ENCODE measurements at places on chromosomes 6 and 20. TPM values are rescaled to one million over a fixed set of nuclear protein-coding genes. Genes with fewer than 3 reads are reported as not detected.
A peak's percentile ranks its signal among the peaks of the same experiment; 100 is the strongest.

Gene CAPN11
- total RNA-seq, result not detected

Gene TAF11
- total RNA-seq, result 20.2 TPM

DNA sequence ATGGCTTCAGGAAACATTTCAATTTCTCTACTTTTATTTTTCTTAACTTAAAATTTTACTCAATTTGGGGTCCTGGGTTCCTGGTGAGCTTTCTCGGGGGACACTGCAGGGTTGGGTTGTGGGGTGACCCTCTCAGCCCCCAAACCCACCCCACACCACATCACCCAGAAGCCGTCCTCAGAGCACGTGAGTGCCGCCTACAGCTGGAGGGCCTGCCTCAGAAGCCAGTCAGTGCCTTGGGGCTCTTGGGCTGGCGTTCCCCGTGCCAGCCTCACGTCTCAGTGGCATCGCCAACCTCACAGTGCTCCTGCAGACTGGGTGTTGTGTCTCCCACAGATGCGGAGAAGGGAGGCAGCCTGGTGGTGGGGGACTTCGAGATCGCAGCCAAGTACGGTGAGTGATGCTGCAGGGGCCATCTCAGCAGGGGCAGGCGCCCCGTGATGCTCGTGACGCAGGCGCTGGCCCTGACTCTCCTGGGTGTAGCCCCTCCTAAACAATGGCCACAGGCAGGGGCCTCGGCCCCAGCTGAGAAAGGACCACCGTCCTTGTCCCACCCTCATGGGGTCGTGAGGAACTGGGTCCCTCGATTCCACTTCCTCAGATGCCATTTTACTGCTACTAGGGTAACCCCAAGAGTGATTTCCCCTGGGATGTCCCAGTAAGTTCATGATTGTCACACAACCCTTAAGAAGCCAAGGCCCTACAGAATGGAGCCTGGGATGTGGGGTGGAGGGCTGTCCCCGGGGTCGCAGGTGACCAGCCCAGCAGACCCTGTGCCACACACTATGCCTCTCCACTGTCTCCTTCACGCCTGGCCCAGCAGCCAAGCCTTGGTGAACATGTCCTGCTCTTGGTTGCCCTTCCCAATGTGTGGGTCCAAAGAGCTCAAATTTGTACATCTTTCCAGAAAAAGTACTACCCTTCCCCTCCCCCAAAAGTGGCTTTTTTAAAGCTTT is 23.8 kb upstream of the PYGB start:
- DNase-seq, result peak; percentile 48

Gene SIRPB1
- 0.35 TPM for total RNA-seq

DNA sequence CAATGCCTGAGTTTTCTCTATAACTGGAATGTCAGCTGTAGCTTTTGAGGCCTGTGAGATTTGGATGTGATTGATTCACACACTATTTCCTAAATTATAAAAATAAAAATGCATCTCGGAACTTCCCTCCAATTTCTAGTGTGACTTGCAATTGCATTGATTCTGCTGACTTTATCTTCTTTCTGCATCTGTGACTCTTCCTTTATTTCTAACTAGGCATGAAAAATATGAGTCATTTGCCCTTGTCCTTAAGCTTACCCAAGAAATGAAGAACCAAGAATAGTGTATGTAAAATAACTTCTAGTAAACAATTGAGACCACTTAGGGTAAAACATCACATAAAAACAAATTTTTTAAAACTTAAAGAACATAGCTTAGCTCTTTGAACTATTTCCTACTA is 12.9 kb downstream of the OR2J2 start:
- DNase-seq, result no peak

DNA sequence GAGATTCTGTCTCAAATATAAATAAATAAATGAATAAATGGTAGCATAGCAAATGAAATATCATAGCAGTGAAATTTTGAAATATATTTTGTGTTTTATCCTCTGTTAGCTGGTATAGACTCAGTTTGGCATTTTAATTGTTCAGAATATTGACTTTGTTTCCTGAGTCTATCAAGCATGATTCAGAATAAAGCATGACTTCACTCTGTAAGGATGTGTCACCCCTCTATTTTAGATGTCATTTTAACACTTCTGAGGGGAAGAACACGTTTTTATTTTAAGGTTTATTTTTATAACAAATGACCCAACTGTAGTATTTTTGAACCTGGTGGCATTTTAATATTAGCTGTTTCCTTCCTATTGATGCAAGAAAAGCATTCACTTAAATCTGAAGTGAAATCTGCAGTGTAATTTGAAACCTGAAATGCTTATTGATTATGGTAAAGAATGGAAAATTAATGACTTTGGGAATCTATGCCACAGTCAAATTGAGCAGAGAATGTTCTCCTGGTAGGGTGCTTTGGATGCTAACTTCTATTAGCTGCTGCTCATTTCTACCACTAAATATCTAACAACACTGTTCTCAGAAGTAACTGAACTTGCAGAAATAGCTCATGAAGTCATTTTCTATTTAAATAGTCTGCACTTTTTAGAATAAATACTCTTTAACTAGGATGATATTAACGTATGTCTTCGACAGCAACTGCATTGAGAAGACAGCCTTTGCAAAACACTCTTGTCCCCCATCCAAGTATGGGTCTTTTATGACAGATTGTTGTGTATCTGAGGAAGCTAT is 114.2 kb downstream of the SOX4 start:
- no peak for DNase-seq

Gene C20orf141
- not detected for total RNA-seq

GRCh38 chr6:16336911-16337294 is 98.5 kb downstream of the GMPR start:
- no peak for DNase-seq

Gene MYMX
- 0.71 TPM for total RNA-seq

Gene CYP24A1
- total RNA-seq, result not detected

GRCh38 chr6:123541462-123541861 is 95.3 kb downstream of the TRDN start:
- no peak for DNase-seq

Gene EZR
- total RNA-seq, result 242 TPM

- DNase-seq, result no peak
Measured at GRCh38 chr6:63517221-63517620, 55.1 kb upstream of the LOC128125822 start.

DNA sequence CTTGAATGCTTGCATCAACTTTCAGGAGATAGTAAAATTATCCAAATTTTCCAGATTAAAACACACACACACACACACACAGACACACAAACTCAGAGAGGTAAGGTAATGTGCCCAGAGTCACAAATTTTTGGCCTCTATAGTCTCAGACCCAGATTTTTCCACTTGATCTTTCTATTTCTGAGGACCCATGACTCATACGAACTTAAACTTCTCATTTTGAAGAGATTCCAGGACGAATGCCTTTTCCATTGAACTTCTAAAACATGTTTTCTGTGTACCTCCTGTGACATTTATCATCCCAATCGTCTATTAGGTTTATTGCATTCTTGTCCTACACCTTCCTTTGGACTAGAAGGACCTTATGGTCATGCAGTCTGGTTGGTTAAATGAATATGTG is 172.9 kb upstream of the COL21A1 start:
- no peak for DNase-seq

DNA sequence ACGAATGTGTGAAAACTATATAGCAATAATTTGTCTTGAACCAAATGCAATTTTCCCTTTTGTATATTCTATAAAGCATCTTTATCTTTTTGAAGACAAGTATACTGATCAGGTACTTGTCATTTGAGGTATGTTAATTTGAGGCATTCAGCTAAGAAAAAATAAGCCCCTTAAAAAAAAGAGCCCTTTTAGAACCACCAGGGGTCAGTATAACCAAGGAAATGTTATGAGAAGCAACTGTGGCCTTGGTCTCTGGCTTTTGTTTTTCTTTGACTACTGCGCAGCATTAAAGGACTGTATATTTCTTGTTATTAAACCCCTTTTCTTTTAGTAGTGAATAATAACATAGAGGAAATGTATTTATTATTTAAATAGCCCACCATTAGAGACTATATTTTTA is 43.1 kb downstream of the CD109 start:
- no peak for DNase-seq

GRCh38 chr6:130020073-130020906 is 1.9 kb downstream of the L3MBTL3 start:
- DNase-seq, result peak; percentile 74

DNA sequence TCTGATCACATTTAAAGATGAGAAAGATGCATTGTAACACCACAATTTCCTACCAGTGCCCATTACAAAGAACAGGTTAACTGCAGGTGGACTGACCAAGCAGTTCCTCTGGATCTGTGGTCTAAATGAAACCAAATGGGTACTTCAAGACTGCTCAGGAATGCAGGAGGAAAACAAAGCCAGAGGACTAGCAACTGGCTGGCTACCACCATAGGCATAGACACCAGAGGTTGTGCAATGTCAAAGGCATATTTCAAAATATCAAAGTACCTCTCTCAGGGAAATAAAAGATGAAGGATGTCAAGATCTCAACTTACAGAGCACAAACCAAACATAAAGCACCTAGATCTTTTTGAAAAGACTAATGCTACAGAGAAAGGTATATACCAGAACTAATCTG is 65.5 kb downstream of the GMDS start:
- DNase-seq, result no peak

- no peak for DNase-seq
Measured at GRCh38 chr20:59318803-59319202, 18.4 kb downstream of the EDN3 start.

DNA sequence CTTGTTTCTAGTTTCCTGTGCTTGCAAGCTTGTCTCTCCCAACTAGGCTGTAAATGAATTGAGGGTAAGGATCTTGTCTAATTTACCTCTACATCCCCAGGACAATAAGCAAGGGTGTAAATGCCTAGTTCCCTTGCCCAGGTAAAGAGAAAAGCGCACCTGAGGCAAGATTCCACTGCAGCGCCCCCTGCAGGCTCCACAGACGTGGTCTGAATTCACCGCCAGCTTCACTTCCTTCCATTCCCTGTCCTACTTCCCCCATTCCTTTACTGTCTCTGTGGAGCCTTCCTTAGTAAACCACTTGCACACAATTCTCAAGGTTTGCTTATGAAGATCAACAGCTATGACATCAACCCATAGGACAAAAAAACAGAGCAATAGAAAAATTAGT is 42.3 kb downstream of the ANKEF1 start:
- DNase-seq, result no peak

DNA sequence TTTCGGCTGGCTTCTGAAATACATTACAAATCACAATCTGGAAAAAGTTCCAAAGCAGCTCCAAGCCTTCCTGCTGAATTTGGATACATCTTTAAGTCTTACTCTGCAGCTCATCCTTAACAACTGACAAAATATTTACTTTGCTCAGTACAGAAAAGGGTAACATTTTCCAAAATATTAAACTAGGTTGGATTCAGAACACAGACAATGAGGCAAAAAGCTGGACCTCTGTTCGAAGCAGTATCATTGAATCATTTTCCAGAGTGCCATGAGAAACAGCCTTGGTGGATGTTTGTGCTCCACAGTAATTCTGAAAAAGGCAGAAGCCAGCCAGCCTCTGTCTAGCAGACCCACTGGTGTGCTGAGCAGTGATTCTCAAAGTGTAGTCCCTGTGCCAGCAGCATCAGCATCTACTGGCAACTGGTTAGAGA is 162.1 kb downstream of the AIG1 start:
- no peak for DNase-seq

GRCh38 chr6:169980826-169981450 is 229.5 kb downstream of the ERMARD start:
- DNase-seq, result no peak

GRCh38 chr6:11341867-11342266 is 109.4 kb upstream of the NEDD9 start:
- DNase-seq, result no peak

DNA sequence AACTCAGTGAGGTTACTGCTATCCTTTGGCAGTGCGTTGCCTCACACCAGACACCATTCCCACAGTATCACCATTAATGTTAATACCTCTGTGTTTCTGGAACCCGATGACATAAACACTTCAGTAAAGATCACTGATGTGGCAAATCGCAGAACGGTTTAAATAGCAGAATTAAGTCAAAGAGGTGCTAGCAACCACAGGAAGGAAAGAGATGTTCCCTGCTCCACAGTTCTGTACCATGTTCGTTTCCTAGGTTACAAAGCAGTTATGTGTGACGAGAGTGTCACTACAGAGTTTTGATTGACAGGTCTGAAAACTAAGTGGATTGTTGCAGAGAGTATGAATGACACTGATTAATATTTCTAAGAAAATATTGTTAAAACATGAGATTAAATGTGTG is 272.3 kb downstream of the KHDRBS2 start:
- DNase-seq, result no peak

DNA sequence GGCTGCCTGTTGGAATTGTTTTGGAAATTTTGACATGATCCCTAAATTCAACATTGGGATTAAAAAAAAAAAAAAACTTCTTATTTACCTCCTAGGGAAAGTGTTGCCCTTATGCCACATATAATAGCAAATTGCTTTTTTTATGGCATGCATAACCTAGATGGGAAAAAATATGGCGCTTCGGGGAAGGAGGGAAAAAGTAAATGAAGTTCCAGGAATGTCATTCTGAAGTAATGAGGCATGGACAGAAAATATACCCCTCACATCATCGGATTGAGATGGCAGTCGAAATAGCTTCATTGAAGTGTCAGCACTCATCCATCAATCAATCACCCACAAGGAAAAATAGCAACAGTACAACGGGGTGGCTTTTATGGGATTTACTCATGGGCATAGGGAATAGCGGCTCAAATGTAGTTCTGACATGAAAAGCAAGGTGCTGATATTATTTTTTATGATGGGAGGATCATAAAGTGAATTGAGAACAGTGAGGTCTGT is 104.8 kb downstream of the ZNF217 start:
- no peak for DNase-seq

- no peak for DNase-seq
Measured at GRCh38 chr20:14259689-14260088, 77.7 kb downstream of the FLRT3 start.

DNA sequence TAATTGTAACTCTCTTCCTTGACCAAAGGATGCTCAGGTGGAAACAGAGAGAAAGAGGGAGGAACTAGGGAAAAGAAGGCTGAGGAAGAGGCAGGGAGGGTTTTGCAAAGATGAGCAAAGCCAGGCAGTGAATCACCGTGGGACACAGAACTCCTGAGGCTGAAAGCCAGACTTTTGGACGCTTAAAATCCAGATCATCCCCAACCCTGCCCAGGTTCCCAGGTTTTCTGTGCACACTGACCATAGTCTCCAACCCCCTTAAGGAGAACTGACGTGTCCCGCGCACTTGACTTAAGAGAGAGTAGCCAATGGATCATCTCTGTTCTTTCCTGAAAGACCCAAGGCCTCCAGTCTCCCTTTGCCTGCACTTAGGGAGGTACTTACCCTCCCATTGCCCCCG is 75.3 kb downstream of the LRFN2 start:
- DNase-seq, result no peak

- peak; percentile 84 for DNase-seq
Measured at GRCh38 chr6:133951881-133952814, 876 bp upstream of the TBPL1 start.

GRCh38 chr6:145147981-145148749 is 587.2 kb downstream of the EPM2A start:
- DNase-seq, result no peak

Data from right cardiac atrium (tissue), 5 donors.